ENCODE measurements at places on chromosomes 6 and 20.
A peak's percentile ranks its signal among the peaks of the same experiment; 100 is the strongest.

GRCh38 chr20:17708675-17709360 is 9.1 kb downstream of the BANF2 start:
- no peaks in the 10 kb centered on the region for H3K27me3 ChIP-seq
- no peak overlapping the region for H3K4me3 ChIP-seq
- H3K4me1 ChIP-seq: no peaks in the 10 kb centered on the region

DNA sequence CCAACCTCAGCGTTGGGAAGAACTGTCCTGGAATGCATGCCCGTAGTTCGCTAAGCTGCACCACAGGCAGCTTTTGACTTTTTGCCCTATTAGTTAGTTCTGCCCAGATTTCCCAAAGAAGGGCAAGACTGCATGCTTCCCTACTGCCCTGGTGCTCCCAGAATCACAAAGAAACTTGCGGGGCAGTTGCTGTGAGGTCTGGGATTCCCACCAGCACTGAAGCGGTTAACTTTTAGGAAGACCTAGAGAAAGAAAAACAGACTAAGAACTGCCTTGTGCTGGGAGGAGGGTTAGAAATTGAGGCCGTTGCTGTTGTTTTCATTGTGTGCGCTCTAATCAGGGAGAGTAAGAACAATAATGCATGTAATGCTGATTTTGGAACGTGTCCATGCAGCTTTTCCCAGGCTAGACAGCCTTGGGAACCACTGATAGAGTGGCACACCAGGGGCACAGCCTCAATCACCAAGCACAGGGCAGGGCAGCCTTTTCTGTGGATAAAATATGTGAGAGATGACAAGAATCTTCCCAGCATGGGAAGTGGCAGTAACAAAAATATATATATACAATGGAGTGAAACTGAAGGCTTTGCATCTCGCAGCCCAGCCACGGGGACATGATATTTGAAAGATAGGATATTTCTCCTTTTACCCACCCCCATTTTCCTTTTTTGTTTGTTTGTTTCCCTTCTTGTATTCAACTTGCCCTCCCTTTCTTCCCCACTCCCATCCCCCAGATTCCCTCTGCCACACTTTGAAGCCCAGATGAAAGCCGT is 137.7 kb upstream of the HEY2 start:
- H3K36me3 ChIP-seq: no peaks in the 10 kb centered on the region
- no peak for DNase-seq
- no peak overlapping the region for H3K4me3 ChIP-seq
- H3K27me3 ChIP-seq: no peaks in the 10 kb centered on the region
- no peaks in the 10 kb centered on the region for H3K4me1 ChIP-seq
- no peak overlapping the region for H3K27ac ChIP-seq

DNA sequence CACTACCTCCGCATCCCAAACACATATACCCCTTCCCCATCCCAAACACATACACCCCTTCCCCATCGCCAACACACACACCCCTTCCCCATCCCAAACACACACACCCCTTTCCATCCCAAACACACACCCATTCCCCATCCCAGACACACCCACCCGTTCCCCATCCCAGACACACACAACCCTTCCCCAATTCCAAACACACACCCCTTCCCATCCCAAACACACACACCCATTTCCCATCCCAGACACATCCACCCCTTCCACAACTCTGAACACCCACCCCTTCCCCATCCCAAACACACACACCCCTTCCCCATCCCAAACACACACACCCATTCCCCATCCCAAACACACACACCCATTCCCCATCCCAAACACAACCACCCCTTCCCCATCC is 314.5 kb downstream of the KIF16B start:
- H3K4me1 ChIP-seq: no peaks in the 10 kb centered on the region
- no peaks in the 10 kb centered on the region for H3K36me3 ChIP-seq
- H3K27me3 ChIP-seq: peaks cover 3% of the 10 kb centered on the region
- H3K27ac ChIP-seq: no peak overlapping the region
- no peak for DNase-seq
- H3K4me3 ChIP-seq: no peak overlapping the region

GRCh38 chr6:150698391-150698790 is 98.7 kb downstream of the PLEKHG1 start:
- no peak for DNase-seq
- H3K36me3 ChIP-seq: no peaks in the 10 kb centered on the region
- no peaks in the 10 kb centered on the region for H3K27me3 ChIP-seq
- H3K4me3 ChIP-seq: no peak overlapping the region
- H3K4me1 ChIP-seq: peaks cover 7% of the 10 kb centered on the region

GRCh38 chr20:610130-611046 is at the start of gene TCF15:
Gene TCF15 (minus strand): TSS chr20:610309. CDS start chr20:610237, 72 bp downstream.
- H3K4me3 ChIP-seq: peak within 1 kb of the TSS; percentile 47
- peaks cover 37% of the 10 kb centered on the region for H3K4me1 ChIP-seq
- H3K27ac ChIP-seq: no peak within 1 kb of the TSS
- H3K27me3 ChIP-seq: peaks cover 2% of the 10 kb centered on the region
- no peaks in the 10 kb centered on the region for H3K36me3 ChIP-seq

DNA sequence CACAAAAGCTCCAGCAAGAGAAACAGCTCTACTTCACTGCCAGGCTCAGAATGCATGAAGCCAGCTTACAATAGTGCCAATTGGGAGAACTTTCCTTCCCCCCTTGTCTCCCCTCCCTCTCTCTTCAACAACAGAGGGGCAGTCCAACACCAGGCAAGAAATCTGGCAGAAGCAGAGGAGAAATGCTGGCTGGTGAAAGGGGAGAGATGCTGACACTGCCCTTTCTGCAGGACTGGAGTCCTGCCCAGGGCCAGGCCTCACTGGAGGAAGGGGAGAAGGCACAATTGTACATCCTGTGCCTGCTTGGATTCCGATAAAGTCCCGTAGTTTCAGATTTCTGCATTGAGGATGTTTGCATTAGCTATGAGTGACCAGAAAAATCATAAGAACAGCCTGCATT is 148.6 kb downstream of the LRRC1 start:
- no peaks in the 10 kb centered on the region for H3K27me3 ChIP-seq
- DNase-seq: no peak
- no peaks in the 10 kb centered on the region for H3K36me3 ChIP-seq
- no peak overlapping the region for H3K4me3 ChIP-seq
- no peaks in the 10 kb centered on the region for H3K4me1 ChIP-seq
- H3K27ac ChIP-seq: no peak overlapping the region

DNA sequence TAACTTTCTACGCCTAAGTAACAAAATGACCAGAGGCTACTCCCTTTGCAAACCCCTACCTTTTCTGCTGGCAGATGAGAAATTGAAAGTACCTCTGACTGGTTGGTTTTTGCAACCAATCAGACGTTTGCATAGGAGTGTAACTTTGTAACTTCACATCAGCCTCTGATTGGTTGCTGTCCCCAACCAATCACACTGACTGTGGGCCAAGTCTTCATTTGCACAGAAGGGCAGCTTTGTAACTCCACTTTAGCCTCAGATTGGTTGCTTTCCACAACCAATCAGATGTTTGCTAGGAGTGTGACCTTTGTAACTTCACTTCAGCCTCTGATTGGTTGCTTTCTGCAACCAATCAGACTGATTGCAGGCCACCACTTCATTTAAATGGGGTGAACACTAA is 89.1 kb downstream of the ME1 start:
- H3K27ac ChIP-seq: no peak overlapping the region
- DNase-seq: no peak
- H3K4me3 ChIP-seq: no peak overlapping the region
- no peaks in the 10 kb centered on the region for H3K4me1 ChIP-seq
- peaks cover 5% of the 10 kb centered on the region for H3K36me3 ChIP-seq

GRCh38 chr6:107101686-107102413 is 13.5 kb downstream of the BEND3 start:
- no peak overlapping the region for H3K27ac ChIP-seq
- no peak for DNase-seq
- no peaks in the 10 kb centered on the region for H3K27me3 ChIP-seq
- H3K36me3 ChIP-seq: no peaks in the 10 kb centered on the region

DNA sequence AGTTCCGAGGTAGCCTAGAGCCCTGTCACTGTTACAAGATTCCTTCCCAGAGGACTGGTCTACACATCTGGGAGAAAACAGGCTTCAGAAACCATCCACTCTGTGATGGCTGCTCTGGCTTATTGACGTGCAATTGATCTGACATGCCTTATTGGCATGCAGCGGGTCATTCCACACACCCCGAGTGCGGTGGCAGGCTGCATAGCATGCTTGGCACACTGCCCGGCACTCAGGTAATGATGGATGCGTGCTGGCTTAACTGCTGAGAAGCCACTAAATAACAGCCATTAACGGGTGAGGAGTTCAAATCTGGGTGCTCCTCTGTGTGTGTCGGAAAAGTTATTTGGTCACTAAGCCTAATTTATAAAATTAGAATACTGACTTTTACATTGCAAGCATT is 67.9 kb upstream of the CDH4 start:
- no peak for DNase-seq
- H3K27me3 ChIP-seq: peaks cover 4% of the 10 kb centered on the region
- H3K4me3 ChIP-seq: no peak overlapping the region
- H3K4me1 ChIP-seq: no peaks in the 10 kb centered on the region
- H3K27ac ChIP-seq: no peak overlapping the region

DNA sequence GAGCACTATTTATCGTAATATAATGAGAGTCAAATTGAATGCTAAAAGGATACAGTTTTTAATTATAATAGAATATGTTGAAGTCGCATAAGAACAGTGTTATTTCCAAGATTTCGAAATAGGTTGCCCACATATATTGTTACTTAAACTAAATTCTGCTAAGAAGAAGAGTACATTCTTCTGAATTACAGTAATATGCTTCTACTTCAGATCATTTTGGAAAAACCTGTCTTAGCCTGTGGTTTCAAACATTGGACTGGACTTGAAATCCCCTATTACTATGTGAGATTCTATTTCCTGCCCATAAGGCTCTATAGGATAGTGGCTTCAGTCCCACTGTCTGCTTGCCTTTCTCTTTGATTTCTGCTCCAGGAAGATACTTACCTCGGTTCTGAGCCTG is 137.2 kb downstream of the B3GAT2 start:
- H3K27ac ChIP-seq: no peak overlapping the region
- no peaks in the 10 kb centered on the region for H3K36me3 ChIP-seq
- H3K4me1 ChIP-seq: no peaks in the 10 kb centered on the region
- no peak for DNase-seq

DNA sequence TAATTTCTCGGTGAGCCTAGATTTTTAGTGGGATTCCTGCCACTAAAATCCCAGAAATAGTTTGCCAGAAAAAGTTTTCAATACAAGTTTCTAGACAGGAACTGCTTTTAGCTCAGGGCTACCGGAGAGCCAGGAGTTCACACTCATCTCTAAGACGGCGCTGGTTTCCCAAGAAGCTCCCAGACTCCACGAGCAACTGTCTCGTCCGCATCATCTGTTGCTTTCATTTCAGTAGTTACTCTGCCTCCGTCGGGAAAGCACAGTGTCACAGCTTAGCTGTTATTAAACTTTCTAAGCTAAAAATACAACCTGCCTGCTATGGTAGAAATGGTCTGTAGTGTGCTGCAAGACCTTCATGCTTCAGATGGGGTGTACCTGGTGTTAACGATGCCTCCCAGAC is 197.3 kb upstream of the SNX9 start:
- DNase-seq: no peak
- H3K27ac ChIP-seq: no peak overlapping the region
- peaks cover 14% of the 10 kb centered on the region for H3K4me1 ChIP-seq
- no peaks in the 10 kb centered on the region for H3K36me3 ChIP-seq

- no peaks in the 10 kb centered on the region for H3K27me3 ChIP-seq
- H3K36me3 ChIP-seq: no peaks in the 10 kb centered on the region
- no peak for DNase-seq
- H3K27ac ChIP-seq: no peak overlapping the region
- H3K4me3 ChIP-seq: no peak overlapping the region
These were observed 158.2 kb downstream of the QRSL1 start for GRCh38 chr6:106787327-106788196.

- peaks cover 9% of the 10 kb centered on the region for H3K36me3 ChIP-seq
- peak overlapping the region; percentile 75 for H3K27ac ChIP-seq
- no peaks in the 10 kb centered on the region for H3K27me3 ChIP-seq
These were observed 561 bp downstream of the KAT14 start for GRCh38 chr20:18138266-18138582.

GRCh38 chr20:7855545-7855944 is 84.7 kb downstream of the HAO1 start:
- H3K4me3 ChIP-seq: no peak overlapping the region
- peaks cover 7% of the 10 kb centered on the region for H3K4me1 ChIP-seq
- DNase-seq: no peak
- no peaks in the 10 kb centered on the region for H3K36me3 ChIP-seq

DNA sequence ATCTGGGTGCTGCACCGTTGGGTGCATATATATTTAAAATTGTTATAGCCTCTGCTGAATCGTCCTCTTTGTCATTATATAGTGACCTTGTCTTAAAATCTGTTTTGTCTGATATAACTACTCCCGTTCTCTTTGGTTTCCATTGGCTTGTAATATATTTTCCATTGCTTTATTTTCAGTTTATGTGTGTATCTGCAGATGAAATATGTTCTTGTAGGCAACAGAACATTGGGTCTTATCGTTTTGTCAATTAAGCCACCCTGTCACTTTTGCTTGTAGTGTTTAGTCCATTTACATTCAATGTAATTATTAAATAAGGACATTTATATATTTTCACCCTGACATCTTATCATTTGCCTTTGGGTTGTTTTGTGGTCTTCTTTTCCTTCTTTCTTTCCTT is 933.9 kb downstream of the EPHA7 start:
- H3K4me3 ChIP-seq: no peak overlapping the region
- H3K4me1 ChIP-seq: no peaks in the 10 kb centered on the region
- no peaks in the 10 kb centered on the region for H3K36me3 ChIP-seq
- no peak overlapping the region for H3K27ac ChIP-seq
- no peak for DNase-seq
- no peaks in the 10 kb centered on the region for H3K27me3 ChIP-seq

DNA sequence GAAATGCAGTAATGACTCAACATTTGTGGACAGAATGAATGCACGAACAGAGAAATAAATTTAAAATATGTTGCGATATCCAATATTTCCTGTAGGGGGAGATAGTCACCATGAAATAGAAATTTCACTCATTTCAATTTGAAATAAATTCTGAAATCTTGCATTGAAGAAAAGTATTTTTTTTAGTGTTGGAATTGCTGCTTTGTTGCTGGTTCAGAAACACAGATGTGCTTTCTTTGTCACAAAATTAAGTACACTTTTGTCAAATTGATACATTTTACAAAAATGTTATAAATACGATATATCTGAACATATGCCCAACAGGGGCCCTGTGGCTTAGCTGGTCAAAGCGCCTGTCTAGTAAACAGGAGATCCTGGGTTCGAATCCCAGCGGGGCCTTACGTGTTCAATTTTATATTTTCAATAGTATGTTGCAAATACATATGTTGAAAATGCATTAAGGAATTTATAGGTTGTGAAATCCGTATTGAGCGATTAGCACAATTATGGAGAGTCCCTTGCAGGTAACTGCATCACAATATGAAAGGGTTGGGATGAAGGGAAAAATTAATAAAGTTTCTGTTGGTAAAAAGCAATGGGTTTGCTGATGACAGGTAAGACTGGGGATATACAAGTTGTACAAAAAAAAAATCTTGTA is 85.4 kb upstream of the PRSS16 start:
- H3K36me3 ChIP-seq: no peaks in the 10 kb centered on the region
- no peak overlapping the region for H3K27ac ChIP-seq
- H3K27me3 ChIP-seq: no peaks in the 10 kb centered on the region
- peak; percentile 81 for DNase-seq
